Fibroblast of skin of back (primary cell): ENCODE measurements at places on chromosomes 11 and 22.

DNA sequence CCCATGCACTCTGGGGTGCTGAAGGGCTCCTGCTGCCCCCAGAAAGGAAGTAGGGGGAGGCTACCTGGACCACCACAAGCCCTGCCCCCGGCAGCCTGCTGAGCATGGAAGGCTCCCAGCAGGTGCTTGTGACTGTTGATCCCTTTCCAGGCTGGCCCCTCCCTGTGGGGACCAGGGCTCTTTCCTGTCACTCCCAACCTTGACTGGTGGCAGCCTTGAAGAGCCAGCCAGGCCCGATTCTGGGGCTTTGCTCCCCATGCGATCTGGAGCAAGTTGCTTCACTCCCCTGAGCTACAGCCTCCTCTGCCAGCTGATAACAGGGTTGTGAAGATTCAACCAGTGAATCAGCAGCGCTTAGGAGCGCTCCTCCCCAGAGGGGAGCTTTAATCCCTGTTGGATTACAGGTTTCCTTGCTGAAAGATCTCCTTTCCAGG lies 4.6 kb upstream of the CST6 start:
- DNase-seq: no peak

GRCh38 chr11:75344186-75344585 lies 7.3 kb downstream of the ARRB1 start:
- no peak for DNase-seq

- DNase-seq: peak; percentile 54
Observed at GRCh38 chr11:131816051-131816450, 445.6 kb downstream of the NTM start.

DNA sequence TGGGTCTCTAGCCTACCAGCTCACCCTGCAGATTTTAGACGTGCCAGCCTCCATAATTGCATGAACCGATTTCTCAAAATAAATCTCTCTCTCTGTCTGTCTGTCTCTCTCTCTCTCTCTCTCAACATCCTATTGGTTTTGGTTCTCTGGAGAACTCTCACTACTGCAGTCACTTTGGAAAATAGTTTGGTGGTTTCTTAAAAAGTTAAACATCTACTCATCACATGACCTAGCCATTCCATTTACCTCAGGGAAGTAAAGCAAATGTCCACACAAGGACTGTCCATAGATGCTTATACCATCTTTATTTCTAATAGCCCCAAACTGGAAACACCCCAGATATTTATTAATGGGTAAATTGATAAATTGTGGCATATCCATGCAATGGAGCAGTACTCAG lies 119.5 kb downstream of the SNX19 start:
- DNase-seq: no peak

DNA sequence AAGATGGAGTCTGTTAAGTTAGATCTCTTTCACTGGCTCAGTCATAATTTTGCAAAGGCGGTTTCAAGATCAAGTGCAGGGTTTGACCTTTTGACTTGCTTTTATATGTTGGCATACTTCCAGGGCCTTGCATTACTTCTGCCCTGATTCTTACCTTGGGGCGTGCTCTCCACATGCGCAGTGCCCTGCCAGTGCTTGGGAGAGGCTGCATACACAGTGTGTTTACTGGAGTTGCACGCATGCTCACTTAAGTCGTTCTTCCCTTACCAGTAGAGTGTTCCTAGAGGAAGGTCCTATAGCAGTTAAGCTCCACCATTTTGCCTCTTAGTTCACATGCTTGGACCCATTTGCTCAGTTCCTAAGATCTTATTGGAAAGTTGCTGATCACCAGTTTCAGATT lies 21.0 kb upstream of the TMEM123 start:
- no peak for DNase-seq
